ENCODE measurements at places on chromosomes 4 and X. TPM values are rescaled to one million over a fixed set of nuclear protein-coding genes. Genes with fewer than 3 reads are reported as not detected.

The GRIA3 gene
- 14.2 TPM for total RNA-seq

- no peak for DNase-seq
Measured at GRCh38 chr4:2126309-2127043, 67.3 kb downstream of the NAT8L start.

DNA sequence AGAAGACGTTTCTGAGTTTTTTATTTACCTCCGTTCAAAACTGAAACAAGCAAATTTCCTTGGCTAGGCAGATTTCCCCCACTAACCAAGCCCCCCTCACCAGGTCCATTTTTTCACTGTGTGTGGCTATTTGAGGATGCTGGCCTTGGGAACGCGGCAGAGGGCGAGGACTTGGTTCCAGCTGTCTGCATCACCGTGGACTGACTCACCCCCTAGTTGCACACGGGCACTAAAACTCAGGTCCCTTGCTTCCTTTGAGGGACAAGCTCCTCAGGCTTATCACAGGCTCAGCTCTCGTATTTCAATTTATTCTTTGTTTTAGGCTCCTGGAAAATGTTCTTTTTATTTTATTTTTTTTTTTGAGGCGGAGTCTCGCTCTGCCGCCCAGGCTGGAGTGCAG lies 8.4 kb upstream of the MTNR1A start:
- no peak for DNase-seq

DNA sequence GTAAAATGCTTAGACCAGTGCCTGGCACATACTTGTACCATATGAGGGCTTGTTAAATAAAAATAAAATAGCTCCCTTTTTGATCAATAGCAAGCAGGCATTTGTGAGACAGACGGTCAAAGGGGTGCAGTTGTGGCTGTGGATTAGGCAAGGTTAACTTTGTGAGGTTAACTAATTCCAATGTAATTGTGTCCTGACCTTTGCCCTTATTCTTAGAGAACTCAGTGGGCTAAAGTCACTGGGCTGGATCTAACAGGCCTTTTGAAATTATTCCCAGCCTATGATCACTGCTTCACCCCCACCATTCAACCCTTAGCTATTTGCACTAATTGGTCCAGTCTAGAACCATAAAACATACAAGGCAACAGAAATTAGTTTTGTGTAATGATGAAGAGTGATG lies 166.4 kb downstream of the MID1 start:
- DNase-seq, result no peak
